Hepatocyte (in vitro differentiated cells): ENCODE measurements at places on chromosomes 12 and 14. TPM values are rescaled to one million over a fixed set of nuclear protein-coding genes. Genes with fewer than 3 reads are reported as not detected.

GRCh38 chr12:86621957-86622356 is 365.8 kb upstream of the MGAT4C start:
- no peaks in the 10 kb centered on the region for H3K27me3 ChIP-seq
- DNase-seq = no peak
- no peak overlapping the region for H3K27ac ChIP-seq
- H3K4me3 ChIP-seq = no peak overlapping the region

DNA sequence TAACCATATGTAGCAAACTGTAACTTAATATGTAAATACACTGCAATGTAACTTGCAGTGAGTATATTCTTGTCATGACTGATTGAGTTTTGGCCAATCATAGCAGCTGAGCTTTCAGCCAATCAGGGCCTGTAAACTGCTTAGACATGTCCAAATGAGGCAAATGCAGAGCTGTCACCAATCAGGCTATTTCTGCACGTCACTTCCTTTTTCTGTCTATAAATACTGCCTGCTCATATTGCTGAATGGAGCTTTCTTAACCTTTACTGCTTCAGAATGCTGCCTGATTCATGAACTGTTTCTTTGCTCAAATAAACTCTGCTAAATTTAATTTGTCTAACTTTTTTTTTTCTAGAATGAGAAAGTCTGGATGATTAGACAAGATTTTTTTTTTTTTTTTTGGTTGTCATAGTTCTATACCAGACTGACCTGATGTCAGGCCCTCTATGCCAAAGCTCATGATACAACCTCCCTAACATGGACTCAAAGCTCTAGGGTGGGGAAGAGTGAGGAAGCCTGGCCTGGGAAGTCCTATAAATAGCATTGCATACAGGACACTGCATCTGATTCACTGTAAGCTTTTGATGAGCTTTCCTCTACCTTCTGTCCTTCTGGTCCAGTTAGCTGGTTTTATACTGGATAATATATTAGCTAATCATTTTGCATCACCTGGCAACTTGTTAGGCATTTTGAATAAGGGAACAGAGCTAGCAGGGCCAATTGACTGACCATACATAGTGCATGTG is 12.0 kb downstream of the MGP start:
- H3K36me3 ChIP-seq = no peaks in the 10 kb centered on the region
- no peaks in the 10 kb centered on the region for H3K27me3 ChIP-seq
- no peak overlapping the region for H3K4me3 ChIP-seq
- DNase-seq = no peak
- H3K27ac ChIP-seq = no peak overlapping the region

DNA sequence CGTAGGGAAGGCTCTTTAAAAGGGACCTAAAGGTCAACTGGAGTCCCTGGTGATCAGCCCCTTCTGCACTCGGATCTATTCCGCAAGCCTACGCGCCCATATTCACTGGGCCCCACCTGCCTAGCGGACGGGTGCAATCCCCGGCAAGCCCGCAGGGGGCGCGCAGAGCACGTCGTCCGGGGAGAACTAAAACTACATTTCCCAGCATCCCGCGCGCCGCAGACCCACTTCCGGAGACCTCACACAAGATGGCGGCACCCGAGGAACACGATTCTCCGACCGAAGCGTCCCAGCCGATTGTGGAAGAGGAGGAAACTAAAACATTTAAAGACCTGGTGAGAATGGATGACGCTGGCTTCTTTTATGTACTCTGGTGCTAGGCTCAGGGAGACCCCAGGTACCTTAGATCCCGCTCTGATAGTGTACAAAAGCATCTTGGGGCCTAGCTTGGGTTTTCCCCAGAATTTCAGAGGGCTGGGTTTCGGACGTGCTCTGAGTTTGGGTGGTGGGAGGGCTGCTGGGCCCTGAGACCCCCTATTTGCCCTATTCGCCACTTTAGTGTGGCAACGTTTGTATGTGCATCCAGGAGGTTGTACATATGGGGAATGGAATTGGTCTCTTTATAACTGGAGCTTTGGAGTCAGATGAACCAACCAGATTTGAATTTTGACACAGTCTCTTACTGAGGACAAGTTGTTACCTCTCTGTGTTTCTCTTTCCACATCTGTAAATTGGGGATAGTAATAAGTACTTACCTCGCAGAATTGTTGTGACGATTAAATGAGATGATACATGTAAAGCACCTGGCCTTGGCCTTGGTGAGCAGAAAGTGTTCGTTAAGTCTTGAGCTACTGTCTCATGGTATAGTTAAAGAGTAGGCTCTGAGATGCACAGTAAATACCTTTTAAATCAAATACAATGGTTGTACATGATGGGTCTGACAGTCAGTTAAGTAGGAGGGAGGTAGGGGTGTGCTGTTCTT is at the start of gene DDX47:
Gene DDX47, plus strand, starts transcription at position 227 of the 982 bp plus-strand sequence. Its CDS starts 22 bp downstream, at position 249.
- peak; percentile 96 for DNase-seq
- peak within 1 kb of the TSS; percentile 92 for H3K4me3 ChIP-seq
- peaks cover 6% of the 10 kb centered on the region for H3K4me1 ChIP-seq
- no peaks in the 10 kb centered on the region for H3K27me3 ChIP-seq

DNA sequence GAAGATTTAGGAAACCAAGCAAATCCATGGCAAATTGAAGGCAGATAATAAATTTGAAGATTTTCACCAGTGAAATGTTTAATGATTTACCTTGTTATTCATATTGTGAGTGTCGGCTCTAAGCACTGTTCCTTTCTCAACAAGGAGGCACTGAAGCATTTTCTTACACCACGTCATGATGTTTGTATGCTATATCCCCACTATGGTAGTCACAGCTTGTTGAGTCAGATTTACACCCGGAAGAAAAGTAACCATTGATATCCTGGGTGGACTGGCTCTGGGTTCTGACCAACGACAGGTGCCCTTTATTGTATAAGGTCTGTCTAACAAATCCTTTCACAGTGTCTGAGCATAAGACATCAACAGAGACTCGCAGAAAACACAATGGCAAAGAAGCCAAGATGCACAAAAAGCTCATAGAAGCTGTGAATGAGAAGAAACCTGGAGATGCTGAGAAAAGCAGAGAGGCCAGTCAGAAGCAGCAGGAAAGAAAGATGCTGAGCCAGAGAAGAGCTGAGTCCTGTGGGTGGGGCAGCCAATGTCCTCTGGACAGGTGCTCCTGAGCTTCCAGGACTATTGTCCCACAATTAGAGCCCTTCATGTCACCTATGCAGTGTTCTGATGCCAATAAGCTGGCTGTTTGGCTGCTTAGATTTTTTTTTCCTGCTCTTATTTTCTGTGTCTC is 49.7 kb upstream of the ARHGAP5 start:
- no peaks in the 10 kb centered on the region for H3K27me3 ChIP-seq
- no peak for DNase-seq
- no peak overlapping the region for H3K27ac ChIP-seq
- H3K4me1 ChIP-seq = no peaks in the 10 kb centered on the region

PRB3 gene
- total RNA-seq = not detected in 2 replicates
